ENCODE measurements at places on chromosomes 2 and 18.

GRCh38 chr2:42752314-42752713 lies 11.6 kb downstream of the OXER1 start:
- DNase-seq = no peak

- DNase-seq = no peak
Measured at GRCh38 chr2:173990245-173990644, 25.1 kb upstream of the SP3 start.

- no peak for DNase-seq
Measured at GRCh38 chr18:63145166-63145850, 174.3 kb downstream of the BCL2 start.

- no peak for DNase-seq
Measured at GRCh38 chr2:11352781-11353537, 8.5 kb upstream of the ROCK2 start.

GRCh38 chr2:119261493-119262225 lies 38.0 kb downstream of the STEAP3 start:
- DNase-seq = no peak

GRCh38 chr2:71467180-71467815 lies 13.9 kb downstream of the DYSF start:
- DNase-seq = no peak

- no peak for DNase-seq
Measured at GRCh38 chr2:70552501-70553333, 909 bp downstream of the TGFA start.

DNA sequence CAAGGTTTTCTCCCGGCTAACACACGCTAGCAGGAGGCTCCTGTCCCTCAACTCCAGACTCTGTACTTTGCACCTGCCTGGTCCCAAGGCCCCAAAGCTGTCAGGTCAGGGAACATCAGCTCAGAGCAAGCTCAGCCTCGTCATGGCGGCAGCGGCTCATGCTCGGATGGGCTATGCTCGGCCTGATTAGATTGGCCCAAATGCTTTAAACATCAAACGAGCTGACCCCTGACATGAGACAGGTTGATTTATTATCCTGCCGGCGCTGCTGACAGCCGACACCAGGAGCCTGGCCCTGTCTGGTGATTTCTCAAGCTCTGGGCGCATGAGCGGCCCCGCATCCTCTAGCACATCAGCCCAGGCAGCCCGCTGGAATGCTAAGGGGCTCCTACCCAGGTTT lies 436.4 kb downstream of the EIPR1 start:
- DNase-seq = no peak

DNA sequence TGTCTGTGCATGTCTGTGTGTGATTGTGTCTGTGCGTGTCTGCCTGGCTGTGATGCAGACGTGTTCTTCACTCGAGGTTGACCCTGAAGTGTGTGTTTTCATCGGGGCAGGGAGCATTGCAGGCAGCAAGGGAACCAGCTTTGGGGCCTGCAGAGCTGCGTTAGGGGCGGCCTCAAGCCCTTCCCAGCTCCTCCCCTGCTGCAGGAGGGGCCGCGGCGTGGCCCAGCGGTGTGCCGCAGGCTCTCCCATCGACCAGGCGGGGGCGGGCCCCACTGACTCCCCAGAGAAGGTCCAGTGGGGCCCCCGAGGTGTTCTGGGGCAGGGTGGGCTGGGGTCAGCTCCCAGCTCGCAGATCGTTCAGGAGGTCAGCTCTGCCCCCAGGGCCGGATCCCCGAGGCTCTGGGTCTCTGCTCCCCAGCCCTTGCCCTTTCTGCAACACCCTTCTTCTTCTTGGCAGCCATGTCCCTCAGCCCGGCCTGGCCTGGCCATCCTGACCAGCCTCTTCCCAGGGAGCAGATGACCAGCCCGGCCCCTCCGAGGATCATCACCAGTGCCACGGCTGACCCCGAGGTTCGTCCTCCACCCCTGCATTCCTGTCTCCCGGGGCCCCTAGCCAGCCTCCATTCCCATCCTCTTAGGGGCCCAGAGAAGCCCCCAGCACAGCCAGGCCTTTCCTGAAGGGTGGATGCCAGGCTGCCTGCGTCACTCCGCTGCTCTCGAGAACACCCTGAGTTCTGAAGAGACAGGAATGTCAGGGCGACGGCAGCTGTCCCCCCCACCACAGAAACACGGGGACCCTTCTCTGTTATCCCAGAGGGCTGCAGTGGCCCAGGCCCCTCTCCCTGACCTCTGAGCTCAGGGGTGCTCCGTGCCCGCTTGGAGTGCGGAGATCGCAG lies 11.1 kb upstream of the KLHL30 start:
- peak; percentile 33 for DNase-seq

DNA sequence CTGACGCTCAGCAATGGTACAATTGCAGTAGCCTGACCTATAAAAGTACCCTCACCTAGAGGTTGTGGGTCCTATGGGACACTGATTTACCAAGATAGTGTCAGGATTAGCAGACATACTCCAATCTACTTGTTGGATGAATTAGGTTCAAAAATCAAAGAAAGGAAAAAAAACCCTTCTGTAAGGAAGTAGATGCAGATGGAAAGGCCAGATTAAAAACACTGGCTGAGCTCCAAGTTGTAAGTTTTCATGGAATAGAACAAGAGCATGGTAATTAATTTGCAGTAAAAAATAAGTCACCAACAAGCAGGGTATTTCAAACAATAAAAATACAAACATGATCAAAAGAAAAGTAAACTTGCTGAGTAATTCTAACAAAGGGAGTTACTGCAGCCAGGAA lies 26.4 kb downstream of the IDH1 start:
- DNase-seq = no peak

DNA sequence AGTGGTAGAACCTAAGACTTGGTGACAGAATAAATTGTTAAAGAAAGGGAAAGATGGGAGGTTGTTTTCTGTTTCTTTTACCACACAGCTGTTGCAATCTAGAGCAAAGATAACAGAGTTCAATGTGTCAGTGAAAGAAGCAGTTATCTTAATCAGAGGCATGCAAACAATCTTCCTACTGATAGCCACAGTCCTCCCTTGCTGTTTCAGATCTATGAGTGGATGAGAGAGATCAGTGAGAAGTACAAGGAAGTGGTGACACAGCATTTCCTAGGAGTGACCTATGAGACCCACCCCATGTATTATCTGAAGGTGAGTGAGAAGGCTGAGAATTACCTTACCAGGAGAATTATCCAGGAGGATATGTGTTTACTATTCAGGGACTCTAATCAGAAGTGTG lies 15.9 kb downstream of the CPO start:
- no peak for DNase-seq

DNA sequence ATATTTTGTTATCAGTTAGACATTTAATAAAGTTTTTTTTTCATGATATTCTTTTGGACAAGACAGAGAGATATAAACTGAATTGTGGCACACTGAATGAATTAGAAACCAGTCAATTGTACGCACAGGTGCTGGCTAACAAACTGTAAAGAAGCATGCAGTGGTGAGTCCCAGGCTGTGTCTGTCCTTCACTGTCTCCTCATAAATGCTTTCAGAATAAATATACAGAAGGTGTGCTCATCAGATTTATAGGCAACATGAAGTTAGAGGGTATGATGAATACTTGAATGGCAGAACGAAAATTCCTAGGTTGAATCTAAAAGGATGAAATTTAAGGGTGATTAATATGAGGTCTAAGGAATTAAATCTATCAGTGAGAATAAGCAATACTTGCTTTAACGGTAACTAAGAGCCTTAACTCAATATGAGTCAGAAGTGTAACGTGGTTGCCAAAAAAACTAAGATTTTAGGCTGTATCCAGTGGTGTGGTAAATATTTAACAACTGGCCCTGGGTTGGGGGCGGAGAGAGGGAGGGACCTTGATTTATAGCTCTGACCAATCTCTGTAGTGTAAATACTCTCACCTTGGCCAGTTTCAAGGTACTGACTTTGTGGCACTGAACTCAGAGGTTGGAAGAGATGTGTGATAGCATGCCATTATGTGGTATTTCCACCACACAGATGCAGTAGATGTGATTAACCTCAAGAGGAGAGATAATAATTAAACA lies 41.9 kb upstream of the AAK1 start:
- peak; percentile 13 for DNase-seq

DNA sequence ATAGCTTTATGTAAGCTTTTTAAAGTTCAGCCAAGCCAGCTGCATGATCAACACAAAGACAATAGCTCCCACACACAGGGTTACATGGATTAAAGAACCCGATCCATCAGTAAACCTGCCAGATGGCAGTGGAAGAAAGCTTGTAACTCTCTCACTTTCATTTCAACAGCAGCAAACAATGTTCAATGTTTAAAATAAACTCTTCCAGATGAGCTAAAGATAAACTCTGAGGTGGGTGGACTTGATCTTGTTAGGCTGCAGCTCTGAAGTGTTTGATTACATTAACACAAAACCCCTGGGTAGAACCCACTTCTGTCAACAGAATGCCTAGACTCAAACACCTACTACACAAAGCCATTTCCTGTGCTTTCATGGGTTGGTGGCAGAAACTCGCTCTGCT lies 13.9 kb downstream of the RDH14 start:
- no peak for DNase-seq

GRCh38 chr2:216633616-216634369 lies 573 bp downstream of the IGFBP2 start:
- DNase-seq = no peak

Data from HFFc6 (cell line).